ENCODE measurements at places on chromosomes 5 and 9.

DNA sequence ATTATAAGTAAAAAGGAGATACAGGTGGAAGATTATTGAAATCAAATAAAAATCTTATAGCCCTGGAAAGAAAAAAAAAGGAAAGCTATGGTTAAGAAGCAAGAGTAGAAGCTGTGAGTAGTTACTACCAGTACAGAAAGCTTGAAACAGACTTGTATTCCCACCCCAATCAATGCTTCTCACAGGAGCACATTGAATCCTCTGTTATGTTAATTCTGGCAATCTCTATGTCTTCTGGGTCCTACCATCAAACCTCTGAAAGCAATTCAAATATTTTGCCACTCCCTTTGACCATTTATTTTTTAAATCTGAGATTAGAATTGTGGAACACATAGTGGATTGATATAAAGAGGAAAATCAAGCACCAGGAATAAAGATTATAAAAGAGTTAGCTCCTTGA is 186.5 kb downstream of the MEF2C start:
- DNase-seq, result no peak

DNA sequence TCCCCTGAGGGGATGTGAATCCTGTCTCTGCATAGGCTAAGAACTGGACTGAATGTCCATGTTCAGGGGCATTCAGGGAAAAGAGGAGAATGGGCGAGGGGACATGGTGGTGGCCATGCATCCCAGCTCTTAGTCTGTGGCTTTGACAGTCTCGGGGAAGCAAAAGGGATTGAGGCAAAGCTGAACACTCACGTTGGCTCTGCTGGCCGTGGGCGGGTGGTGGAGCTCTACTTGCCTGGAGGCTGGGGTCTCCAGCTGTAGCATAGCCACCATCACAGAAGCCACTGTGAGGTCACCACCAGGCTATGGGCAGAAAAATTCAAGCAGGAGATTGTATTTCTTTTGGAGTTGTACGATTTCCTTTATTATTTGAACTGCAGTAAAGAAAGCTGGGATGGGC is 4.1 kb downstream of the GARIN3 start:
- no peak for DNase-seq

DNA sequence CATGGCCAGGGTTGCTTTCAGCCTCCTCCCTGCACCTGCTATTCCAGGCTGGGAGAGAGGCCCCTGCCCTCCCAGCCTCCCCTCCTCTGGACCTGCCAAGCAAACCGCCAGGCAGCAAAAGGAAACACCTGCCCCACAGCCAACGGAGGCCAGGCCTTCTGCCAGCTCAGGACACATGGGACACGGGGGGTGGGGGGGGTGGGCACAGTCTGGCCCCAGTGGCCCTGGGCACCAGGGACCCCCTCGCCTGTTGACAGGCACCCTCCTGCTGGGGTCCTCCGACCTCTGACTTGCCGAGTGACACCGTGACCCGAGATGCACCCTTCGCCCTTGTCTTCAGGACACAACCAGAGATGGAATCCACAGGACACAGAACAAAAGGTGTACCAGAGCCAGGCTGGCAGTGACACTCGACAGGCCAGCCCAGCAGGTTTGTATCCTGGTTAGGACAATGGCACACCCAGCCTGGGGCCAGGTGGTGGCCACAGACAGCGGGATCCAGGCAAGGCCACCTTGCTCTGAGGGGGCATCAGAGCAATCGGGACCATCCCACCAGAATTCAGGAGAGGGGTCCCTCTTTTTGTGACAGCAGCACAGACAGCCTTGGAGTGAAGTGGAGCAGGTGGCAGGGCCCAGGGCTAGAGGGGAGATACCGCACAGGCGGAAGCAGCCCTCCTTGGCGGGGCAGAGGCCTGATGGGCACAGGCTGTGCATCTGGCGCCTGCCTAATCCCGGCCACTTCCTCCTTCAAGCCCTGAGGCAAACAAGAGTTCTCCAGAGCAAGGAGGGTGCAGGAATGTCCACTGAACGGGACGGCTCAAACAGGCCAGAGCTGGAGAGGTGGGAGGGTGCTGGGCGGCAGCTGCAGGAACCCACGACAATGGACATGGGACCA is 1.3 kb upstream of the TMEM210 start:
- DNase-seq, result peak; percentile 49

GRCh38 chr5:135433681-135434426 is 13.3 kb downstream of the DCANP1 start:
- no peak for DNase-seq

DNA sequence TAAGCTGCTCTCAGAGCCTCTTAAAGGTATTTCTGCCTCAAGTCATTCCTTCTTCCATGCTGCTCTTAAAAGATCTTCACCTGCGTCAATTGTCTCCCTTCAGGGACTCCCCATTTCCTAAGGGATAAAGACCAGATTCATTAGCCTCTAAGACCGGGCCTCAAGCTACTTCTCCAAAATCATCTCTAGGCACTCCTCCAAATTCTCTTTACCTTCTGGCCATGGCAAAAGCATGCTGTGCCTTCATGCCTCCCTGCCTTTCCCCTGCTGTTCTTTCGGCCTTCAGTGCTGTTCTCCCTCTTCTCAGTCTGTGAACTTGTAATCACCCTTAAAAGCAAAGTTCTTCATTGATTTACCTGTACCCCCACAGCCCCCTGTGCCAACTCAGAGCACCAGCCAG is 4.4 kb downstream of the TMOD1 start:
- no peak for DNase-seq

DNA sequence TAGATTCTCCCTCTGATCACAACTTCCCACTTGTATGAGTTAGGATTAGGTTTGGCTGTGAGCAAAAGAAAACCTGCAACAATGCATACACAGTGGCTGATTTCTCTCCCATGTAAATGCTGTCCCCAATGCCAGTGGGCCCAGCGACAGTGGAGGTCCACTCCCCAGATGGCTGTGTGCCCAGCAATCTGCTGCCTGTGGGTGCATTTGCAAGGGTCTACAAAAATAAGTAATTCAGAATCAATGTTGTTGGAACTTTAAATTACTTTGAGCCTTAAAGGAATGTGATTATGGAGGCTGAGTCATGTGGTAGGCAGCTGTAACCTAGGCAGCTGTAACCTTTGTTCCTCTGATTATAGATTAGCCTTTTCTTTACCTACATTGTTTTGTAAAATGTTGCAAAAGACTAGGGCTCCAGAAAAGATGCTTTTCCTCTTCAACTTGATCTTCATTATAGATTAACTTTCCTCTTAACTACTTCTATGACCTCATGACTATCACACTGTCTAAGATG is 14.2 kb upstream of the MXD3 start:
- DNase-seq, result no peak

DNA sequence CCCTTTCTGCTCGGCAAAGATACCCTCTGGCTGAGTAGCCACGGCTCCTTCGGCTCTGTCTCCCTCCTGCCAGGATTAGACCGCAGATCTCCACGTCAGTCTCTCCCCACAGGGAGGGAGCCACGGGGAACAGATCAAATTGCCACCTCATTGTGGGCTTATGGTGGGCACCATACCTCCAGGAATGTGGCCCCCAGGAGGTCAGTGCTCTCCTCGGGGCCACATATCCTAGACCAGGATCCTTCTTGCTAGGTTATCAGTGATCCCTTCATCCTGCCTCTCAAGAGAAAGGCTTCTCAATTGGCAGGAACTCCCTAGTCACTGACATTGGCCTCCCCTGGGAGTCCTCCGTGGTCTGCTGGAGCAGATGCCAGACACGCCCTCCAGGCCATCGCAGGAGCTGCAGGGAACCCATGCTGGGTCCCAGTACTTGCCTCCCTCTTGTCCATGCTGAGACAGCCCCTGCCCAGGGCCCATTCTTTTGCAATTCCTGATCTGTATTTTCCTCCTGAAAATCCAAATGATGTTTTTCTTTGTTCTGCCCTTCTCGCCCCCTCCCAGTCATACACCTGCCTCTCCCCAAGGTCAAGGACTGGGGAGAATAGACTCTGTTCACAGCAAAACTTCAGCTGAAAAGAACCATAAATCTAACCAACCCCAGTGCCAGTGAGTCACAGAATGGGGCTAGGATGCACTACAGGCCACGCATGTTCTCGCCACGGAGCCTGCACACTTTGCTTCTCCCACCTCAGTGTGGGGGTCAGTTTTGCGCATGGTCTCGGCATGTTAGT is 31.6 kb upstream of the ENHO start:
- DNase-seq, result peak; percentile 66

DNA sequence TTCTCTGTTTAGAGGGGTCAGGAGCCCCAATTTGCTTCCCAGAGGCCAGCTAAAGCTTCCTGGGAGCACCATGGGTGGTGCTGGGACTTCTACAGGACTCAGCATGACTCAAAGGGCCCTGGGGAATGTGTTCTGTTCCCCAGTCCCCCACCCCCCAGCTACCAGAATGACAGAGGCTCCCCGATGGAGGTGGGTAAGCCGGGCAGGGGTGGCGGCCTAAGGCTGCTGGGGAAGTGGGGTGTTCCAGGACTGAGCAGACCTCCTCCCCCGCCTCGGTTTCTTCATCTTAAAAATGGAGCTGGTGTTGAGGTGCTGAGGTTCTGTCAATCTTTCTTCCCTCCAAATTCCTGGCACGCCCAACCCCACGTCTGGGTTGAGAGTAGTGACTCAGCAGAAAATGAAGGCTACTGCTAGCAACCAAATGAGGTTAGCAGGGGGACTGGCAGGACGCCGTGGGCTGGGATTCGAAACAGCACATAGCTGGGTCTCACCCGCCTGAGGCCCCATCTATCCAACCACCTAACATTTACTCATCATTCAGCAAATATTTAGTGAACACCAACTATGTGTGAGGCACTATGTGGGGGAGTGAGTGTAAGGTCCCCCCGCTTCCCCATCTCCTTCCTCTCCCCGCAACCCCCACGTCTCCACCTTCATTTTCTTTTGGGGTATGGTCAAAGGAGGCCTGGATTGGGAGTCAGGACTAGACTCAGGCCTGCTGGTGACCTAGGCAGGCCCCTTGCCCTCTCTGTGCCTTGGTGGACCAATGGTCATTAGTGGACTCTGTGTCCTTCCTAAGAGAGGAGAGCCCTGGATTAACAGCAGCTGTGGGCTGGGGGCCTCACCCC is 50.2 kb downstream of the C9orf50 start:
- peak; percentile 16 for DNase-seq

GRCh38 chr5:102762095-102762534 is 7.0 kb downstream of the PAM start:
- no peak for DNase-seq

DNA sequence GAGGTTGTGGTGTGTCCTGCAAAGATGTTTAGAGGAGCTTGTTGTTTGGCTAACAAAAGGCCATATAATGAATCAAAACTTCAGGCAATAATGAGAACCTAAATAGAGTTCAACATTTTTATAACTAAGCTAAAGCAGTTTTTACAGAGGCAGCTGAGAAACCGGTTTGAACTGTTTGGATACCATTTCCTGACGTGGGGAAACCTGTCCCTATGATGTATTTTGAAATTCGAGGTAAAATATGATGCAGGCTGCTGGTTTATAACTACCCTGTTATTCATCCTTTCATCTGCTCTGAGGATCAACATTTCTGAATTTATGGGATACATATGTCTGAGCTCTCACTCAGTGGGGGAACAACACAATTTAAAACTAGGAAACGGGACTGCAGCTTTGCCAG is 289.5 kb upstream of the IRX2 start:
- DNase-seq, result no peak

- DNase-seq, result no peak
Measured at GRCh38 chr5:83426855-83427254, 44.7 kb upstream of the VCAN start.

DNA sequence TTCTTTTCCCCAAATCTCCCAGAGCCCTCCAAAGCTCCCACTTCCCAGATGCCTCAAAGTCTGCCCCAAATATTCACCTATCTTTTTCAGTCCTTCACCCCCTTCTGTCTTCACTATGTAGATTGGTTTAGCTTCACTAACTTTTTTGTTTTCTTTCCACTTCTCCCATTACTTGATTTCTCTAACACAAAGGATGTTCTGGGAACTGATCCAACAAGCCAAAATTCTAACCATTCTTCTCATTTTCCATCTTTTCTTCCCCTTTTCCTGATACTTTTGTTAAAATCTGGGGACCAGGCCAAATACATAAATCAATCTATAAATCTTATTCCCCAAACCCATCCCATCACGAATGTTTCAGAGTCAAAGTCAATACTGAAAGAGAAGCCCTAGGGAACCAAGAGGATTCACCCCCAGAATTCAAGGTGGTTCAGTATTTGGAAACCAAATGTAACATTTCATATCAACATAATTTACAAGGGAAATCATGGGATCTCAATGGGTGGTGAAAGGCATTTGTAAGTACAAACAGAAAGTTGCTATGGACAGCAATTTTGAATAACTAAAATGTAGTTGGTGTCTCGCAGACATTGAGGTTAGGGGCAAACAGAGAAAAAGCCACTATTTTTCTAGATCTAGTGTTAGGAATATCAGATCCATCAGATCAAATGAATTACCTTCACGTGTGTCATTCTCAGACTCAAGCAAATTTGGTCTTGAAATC is 35.3 kb downstream of the APTX start:
- DNase-seq, result peak; percentile 72

All from NCI-H526 (cell line).